Astrocyte (in vitro differentiated cells and primary cell): ENCODE measurements at places on chromosomes 12 and 14. TPM values are rescaled to one million over a fixed set of nuclear protein-coding genes. Genes with fewer than 3 reads are reported as not detected.

Gene SIVA1
- total RNA-seq = 46.4 and 51.0 TPM in 2 replicates

Gene CEBPE
- not detected in 2 replicates for total RNA-seq

DNA sequence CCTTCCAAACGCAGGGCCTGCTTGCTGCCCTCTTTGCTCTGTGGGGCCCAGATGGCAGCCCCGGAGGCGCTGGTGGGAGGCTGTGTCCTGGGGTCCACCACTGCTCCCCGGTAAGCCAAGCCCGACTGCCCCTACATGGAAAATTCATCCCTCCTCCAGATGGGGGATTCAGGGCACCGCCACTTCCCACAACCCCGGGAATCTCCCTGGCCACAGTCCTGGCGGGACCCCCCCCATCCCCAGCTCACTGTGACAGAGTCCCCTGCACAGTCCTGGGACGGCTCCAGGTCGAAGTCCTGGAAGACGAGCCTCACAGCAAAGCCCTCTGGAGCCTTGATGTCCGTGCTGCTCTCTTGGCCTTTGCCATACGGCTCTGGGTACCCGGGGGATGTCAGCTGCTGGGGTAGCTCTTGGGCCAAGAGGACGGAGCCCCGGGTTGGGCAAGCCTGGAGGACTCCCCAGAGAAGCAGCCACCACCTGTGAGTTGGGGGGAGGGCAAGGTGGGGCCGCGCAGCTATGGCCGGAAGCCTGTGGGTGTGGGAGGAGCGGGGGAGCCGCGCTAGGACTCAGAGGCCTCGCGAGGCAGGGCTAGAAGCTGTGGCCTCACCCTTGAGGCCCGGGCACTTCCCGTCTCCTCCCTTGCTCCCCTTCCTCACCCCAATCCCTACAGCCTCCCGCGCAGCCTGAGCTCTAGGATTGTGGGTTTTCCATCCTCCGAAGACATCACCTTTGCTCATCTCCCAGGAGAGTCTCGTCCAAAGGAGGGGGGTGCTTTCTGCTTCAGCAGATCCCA, 815 bp downstream of the C1RL start:
- peak overlapping the region; percentile 65 for H3K27ac ChIP-seq
- no peaks in the 10 kb centered on the region for H3K27me3 ChIP-seq
- H3K36me3 ChIP-seq = no peaks in the 10 kb centered on the region
- peaks cover 10% of the 10 kb centered on the region for H3K4me1 ChIP-seq
- peak overlapping the region; percentile 75 for H3K4me3 ChIP-seq

Gene MAGOHB
- total RNA-seq = 30.5 and 36.3 TPM in 2 replicates

DNA sequence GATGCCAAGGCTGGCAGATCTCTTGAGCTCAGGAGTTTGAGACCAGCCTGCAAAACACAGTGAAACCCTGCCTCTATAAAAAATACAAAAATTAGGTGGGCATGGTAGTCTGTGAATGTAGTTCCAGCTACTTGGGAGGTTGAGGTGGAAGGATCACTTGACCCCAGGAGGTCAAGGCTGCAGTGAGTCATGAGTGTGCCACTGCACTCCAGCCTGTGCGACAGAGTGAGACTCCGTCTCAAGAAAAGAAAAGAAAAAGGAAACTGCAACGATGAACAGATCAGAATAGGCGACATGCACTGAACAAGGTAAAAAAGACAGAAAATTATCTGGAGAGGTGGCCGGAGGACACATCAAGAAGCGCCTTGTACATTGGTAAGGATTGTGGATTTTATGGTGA, 273.7 kb upstream of the AMIGO2 start:
- DNase-seq = no peak
- no peaks in the 10 kb centered on the region for H3K36me3 ChIP-seq
- H3K4me1 ChIP-seq = peaks cover 5% of the 10 kb centered on the region
- no peaks in the 10 kb centered on the region for H3K27me3 ChIP-seq
- H3K4me3 ChIP-seq = no peak overlapping the region

Gene ABCD2
- 0.09 TPM in 1 of 2 replicates, not detected in the other for total RNA-seq

GRCh38 chr14:95692109-95692508, 5.9 kb downstream of the TCL1B start:
- H3K27me3 ChIP-seq = no peaks in the 10 kb centered on the region
- no peaks in the 10 kb centered on the region for H3K36me3 ChIP-seq
- DNase-seq = no peak
- H3K27ac ChIP-seq = no peak overlapping the region
- H3K4me3 ChIP-seq = no peak overlapping the region
- no peaks in the 10 kb centered on the region for H3K4me1 ChIP-seq

Gene OR4K17
- not detected in 2 replicates for total RNA-seq

DNA sequence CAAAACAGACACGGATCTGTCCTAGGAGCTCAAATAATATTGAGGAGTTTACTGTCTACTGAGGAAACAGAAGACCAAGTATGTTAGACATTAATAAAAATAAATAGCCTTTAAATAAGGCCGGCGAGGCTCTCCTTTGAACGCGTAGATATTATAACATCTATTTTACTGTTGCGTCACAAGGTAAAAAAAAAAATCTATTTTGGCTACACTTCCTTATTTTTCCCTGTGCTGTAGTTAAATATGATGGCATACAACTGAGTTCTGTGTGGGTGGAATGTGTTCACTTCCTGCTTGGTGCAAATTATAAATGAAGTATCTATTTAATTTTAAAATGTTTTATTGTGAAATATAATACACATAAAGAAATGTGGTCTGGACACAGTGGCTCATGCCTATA, 17.2 kb upstream of the RAD52 start:
- H3K4me1 ChIP-seq = no peaks in the 10 kb centered on the region
- H3K4me3 ChIP-seq = no peak overlapping the region
- no peak overlapping the region for H3K27ac ChIP-seq

Gene HOXC9
- total RNA-seq = not detected in 2 replicates

- no peaks in the 10 kb centered on the region for H3K4me1 ChIP-seq
- H3K4me3 ChIP-seq = no peak overlapping the region
- no peak overlapping the region for H3K27ac ChIP-seq
- no peaks in the 10 kb centered on the region for H3K36me3 ChIP-seq
These were observed 59.3 kb downstream of the PPP1R13B start for GRCh38 chr14:103788086-103788485.
